NCI-H2029 treated with DMSO at 0.1 percent for 48 hours (cell line): ENCODE measurements at places on chromosomes 6 and 20.

DNA sequence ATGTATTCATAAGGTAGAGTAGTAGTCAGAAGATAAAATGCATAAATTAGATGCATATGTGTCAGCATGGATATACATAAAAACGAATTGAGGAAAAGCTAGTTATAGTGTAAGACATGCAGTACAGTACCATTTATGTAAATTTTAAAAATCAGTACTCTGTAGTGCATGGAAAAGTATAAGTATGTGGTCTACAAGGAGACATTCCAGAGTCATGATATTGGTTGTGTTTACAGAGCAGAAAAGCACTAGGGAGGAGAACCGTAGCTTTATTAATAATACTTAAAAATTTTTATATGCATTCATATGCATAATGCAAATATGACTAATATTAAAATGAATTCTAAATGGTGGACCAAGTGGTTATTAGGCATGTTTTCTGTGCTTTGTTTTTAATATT, 220.0 kb downstream of the ZFAND3 start:
- no peak for DNase-seq

GRCh38 chr6:40774932-40775331, 187.8 kb upstream of the LRFN2 start:
- DNase-seq: no peak

GRCh38 chr6:42152024-42152423, 9.6 kb upstream of the C6orf132 start:
- DNase-seq: no peak

GRCh38 chr20:31485450-31486339, 10.6 kb downstream of the REM1 start:
- DNase-seq: no peak

- DNase-seq: no peak
Measured at GRCh38 chr20:20230741-20231140, 137.2 kb upstream of the INSM1 start.

GRCh38 chr20:3775457-3776108, 5.7 kb downstream of the SPEF1 start:
- DNase-seq: no peak

GRCh38 chr6:34934516-34934915, 45.5 kb downstream of the ANKS1A start:
- DNase-seq: no peak
